Kasumi-1 (cell line): ENCODE measurements at places on chromosomes 11 and 22.
A peak's percentile ranks its signal among the peaks of the same experiment; 100 is the strongest.

DNA sequence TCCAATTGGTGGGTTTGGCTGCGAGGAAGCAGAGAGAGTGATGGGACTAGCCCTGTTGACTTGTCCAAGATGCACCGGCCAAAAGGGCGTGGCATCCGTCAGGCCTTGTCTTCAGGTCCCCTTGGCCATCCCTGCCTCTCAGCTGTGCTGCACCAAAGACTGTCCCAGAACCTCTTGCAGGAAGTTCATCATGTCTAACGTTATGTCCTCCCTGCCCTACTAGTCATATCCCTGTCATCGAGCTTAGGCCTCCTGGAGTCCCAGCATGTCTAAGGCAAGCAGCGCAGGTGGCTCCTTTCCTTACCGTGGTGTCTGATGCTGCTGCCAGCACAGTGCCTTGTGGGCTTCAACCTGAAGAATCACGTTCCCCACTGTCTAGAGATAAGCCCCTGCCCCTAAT is 51.2 kb downstream of the NECTIN1 start:
- DNase-seq: no peak

GRCh38 chr22:30869667-30870395 is 98.7 kb downstream of the MORC2 start:
- DNase-seq: no peak

DNA sequence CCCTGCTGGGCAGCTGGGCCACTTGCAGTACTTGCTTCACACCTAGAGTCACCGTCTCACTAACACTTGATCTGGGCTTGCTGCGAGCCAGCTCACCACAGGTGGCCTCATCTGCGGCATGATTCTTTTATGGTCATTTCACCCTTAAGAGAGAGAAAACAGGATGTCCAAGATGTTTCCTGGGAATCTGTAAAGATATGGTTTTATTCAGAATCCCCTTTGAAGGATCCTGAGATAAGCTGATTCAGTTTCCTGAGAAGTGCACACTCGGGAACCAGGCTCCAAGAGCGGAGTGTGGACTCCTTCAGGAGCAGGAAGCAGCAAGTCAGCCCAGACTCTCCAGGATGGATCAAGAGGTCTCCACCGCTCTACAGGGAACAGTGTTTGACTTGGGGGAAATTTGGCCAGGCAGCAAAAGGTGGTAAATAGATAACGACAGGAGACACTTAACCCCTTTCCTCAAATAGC is 21.8 kb upstream of the TP53AIP1 start:
- no peak for DNase-seq

- DNase-seq: no peak
Measured at GRCh38 chr11:64235437-64236161, 1.2 kb downstream of the VEGFB start.

- DNase-seq: no peak
Measured at GRCh38 chr22:39617970-39618757, 47.6 kb downstream of the CACNA1I start.

DNA sequence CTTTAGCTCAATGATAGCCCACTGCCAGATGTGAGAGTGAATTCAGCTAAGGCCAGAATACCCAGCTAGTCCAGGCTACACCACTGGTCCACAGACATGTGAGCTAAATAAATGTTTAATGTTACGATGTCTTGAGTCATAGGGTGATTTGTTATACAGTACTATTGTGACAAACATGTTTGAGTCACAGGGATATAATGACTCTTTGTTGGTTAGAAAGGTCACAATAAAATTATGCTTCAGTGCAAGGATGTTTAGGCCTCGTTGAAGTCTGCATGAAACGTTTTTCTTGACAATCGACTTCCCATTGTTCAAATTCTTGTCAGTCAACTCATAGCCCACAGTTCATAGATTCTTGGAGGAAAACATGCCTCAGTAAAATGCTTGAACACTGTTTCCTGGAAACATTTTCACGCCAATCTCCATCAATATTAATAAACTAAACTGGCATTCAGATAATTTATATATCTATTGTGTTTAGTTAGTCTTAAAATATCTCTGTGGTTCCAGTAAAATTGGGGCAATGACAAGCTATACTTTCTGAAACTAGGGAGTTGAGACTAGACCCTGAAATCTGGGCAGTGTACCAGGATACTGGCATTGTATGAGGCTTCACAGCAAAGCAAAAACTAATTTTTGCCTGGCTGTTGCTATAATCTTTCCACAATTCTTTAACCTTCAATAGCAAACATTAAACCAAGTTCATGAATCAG is 650.8 kb upstream of the KIRREL3 start:
- DNase-seq: no peak

DNA sequence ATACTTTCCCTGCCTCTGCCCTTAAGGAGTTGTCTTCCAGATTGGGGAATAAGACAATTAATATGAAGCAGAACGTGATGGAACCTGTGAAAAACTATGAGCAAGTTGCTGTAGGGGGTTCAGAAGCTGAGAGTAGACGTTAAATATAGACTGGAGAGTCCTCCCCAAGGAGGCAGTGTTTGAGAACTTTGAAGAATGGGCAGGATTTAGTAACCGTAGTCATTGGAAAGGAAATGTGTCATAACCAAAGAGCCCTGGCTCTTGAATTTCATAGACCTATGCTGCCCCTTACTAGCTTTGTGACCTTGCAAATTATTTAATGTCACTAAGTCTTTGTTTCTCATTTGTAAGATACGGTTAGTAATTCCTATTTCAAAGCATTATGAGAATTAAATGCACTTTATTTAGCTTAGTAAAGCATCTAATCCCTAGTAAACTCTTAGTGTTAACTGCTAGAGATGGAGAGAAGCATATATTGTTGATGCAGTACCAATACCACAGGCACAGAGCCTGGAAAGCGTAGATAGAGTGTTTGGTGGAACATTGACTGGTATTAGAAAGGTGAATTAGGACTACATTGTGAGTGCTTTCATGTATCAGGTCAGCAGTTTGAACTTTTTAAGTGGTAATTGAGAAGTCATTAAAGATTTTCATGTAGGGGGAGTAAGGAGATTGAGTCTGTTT is 54.1 kb downstream of the MCAM start:
- DNase-seq: peak; percentile 80

DNA sequence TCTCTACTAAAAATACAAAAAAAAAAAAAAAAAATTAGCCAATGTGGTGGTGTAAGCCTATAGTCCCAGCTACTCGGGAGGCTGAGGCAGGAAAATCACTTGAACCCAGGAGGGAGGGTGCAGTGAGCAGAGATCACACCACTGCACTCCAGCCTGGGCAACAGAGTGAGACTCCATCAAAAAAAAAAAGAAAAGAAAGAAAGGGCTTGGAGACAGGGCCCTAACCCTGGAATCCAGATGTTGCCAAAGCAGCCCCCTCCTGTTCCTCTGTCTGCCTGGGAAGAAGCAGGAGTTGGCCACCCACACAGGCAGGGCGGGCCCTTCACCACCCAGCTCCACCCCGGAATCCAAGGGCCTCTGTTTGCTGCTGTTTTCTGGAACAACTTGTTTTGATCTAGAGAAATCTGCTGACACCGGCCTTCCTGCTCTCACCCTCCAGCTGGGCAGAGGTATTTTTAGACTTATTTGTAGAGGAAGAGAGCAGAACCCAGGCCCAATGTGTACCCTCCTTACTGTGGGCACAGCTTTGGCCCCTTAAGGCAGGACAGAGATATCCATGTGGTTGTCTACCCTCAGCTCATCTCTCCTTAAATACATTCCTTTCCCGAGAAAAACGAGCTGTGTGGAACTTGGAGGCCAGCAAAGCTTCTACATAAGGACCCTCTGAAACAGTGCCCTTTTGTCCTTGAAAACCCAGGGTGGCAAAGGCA is 2.7 kb upstream of the NEAT1 start:
- DNase-seq: peak; percentile 92

DNA sequence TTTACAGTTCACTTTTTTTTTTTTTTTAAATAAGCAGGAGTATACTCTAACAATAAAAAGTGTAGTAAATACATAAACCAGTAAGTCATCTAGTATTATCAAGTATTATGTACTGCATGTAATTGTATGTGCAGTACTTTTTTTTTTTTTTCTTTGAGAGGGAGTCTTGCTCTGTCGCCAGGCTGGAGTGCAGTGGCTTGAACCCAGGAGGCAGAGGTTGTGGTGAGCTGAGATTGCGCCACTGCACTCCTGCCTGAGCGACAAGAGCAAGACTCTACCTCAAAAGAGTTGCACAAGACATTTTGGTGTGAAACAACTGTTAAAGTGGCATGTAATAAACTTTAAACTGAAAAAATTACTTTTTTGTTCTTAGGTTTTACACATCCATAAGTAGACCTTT is 16.7 kb downstream of the BCL2L13 start:
- DNase-seq: no peak

- DNase-seq: no peak
Measured at GRCh38 chr11:22732588-22732987, 66.2 kb downstream of the GAS2 start.

DNA sequence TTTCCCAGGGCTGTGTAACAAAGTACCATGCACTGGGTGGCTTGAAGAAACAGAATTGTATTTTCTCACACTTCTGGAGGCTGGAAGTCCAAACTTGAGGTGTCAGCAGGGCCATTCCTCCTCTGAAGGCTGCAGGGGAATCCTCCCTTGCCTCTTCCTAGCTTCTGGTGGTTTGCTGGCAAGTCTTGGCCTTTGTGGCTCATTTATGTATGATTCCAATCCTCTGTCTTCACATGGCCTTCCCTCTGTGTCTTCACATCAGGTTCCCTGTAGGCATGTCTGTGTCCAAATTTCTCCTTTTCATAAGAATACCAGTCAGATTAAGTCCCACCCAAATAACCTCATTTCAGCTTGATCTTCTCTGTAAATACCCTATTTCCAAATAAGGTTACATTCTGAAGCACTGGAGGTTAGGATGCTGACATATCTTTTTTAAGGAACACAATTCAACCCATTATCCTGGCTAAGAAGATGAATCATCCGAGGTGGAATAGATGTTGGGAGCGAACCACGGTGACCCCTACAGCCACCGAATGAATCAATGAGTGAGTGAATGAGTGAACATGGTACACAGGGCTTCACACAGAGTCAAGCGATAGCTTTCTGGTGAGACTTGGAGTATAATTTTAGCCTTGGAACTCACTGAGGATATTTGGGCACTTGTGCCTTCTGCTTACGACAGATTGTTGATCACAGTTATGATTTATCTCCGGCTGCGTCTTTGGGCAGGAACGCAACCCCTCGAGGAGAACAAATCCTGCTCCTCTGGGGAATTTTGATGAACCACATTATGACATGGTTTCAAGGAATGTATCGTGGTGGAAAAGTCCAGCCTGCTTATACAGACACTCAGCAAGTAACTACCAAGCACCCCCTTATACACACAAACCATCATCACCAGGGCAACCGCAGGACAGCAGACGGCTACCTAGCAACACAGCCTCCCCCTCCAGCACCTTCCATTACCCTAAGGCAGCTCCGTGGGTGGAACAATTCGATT is 34.3 kb upstream of the MICAL2 start:
- no peak for DNase-seq

DNA sequence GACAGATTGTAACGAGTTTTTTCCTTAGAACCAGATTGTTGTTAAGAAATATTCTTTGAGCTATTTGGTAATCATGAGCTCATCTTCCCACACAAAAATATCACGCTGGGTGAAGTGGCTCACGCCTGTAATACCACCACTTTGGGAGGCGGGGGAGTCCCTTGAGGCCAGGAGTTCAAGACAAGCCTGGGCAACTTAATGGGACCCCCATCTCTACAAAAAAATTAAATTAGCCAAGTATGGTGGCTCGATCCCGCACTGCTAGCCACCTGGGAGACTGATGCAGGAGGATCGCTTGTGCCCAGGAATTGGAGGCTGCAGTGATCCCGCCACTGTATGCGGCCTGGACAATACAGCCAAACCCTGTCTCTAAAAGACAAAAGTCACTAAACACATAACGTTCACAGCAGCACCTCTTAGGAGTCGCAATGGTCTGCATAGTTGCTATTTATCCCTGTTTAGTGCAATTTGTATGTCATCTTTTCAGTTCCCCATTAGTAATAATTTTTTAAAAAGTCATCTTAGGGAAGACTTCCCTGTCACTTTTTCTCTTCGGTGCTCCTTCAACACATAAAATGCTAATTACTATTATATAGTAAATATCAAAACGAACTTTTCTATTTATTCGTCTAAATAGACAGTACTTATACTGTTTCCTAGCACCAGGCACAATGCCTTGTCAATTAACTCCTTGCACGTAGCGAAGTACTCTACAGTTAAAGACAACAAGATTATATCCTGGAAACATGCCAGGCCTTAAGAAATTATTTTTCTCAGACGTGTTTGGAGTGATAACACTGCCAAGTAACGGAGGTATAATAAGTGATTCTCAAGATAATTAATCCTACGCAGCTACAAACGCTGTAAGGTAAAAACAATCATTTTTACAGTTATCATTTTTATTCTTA is 1.1 kb downstream of the ST13 start:
- DNase-seq: no peak

- no peak for DNase-seq
Measured at GRCh38 chr22:45314054-45314721, 4.5 kb downstream of the FAM118A start.

DNA sequence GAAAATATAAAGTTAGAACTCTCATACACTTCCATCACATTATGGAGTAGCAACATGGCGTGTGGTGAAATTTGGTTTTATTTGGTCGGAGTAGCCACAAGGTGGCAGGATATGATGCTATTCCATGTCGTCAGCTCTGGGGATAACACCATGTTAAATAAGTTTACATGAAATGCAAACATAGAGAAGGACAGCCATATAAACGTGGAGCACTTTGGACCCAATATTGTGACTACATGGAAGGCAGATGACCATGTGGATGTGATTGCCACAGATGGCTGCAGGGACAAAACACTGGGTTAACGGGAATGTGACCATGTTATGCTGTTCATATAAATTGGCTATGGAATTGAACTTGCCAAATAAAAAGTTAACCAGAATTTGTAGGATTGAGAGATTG is 21.0 kb downstream of the OR5M11 start:
- no peak for DNase-seq

DNA sequence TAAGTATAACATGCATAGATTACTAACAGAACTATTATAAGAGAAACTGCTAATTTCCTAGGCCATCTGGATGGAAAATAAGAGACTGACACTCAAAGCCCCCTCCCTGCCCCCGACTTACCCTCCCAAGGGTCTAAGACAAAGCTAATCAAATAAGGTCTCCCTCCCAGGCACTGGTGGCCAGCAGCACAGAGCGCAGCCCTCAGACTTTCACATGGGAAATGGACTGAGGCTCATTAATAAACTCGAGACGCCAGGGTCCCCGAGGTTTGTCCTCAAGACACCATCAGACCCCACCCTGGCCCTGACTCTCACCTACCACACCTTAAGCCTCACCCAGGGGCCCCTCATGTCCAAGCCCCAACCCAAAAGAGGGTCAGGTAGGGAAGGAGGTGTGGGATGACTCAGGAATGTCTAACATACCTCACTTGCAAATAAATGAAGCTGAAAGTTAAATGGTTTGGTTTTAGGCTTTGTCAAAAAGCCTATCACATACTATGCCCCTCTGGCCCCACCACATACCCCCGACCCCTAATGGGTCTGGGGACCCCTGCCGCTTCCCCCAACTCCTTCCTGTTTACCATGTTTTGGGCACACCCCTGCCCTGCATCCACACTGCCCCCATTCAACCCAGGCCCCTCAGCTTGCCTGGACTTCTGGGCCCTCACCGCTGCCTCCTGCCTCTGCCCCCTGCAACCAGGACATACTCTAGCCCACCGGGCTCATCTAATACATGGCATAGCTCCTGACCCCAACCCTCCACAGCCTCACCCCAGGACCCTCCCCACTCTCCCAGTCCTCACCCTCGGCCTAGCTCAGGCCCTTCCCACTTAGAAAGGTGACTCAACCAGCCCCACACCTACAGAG is 11.4 kb downstream of the ARAP1 start:
- no peak for DNase-seq

- DNase-seq: no peak
Measured at GRCh38 chr11:124865181-124865901, at the start of gene ROBO3. TSS of gene ROBO3 (plus strand) at chr11:124865432. CDS start at chr11:124865578, 146 bp downstream.

GRCh38 chr11:99519095-99519494 is 498.3 kb downstream of the CNTN5 start:
- DNase-seq: no peak
